CD4-positive, alpha-beta T cell treated with Interleukin-17A for 1 hour (primary cell): ENCODE measurements at places on chromosomes 7 and 10.

GRCh38 chr10:48336978-48337599 is 30.6 kb downstream of the MAPK8 start:
- no peak for DNase-seq

DNA sequence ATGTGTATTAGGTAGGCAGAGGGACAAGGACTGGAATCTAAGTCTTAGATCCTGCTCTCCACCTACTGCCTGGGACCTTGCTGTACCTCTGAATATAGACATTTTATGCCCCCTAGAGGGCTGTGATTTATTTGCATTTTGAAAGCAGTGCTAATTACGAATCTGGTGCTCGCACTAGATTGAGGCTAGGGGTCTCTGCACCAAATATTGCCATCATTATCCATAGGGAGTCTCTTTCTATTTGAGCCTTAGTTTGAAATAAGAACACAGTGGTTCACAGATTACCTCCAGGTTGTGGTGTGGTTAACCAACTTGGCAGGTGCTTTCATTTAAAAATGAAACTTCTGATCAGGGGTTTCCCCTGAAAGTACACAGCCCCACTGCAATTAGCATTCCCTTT is 41.8 kb downstream of the CNNM1 start:
- no peak for DNase-seq

DNA sequence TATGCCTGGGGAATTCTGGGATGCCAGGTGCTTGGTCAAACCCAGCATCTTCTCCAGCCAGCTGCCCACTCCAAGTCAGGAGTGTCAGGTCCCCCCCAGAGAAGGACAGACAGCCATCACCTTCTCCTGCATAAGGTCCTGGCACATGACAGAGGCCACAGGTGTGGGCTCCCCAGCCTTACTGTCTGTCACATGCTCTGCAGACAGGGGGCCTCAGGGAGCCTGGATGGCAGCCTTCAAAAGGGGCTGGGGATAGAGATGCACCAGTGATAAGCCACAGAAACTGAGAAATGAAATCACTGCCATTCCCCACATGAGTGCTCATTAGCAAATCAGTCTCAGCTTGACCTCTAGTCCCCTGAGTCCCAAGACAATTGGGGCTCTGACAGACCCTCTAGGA is 72.9 kb downstream of the PLXNA4 start:
- no peak for DNase-seq

- no peak for DNase-seq
Observed at GRCh38 chr10:3853547-3854303, 68.7 kb upstream of the KLF6 start.

DNA sequence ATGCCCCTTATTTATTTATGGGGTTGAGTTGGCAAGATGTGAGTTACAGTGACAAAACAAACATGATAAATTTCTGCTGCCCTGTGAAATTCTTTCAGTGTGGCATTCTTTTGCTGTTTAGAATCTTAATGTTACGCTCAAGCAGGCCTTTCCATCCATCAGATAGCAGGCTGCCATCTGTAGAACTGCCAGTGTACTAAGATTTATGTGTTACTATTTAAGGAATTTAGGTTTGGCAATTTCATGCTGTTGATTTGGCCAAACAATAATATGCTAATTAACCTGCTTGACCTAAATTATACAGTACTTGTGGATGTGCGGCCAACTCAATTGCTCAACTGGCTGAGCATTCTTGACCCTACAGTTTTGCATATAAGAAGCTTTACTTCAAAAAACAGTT is 477.7 kb upstream of the TPK1 start:
- no peak for DNase-seq

DNA sequence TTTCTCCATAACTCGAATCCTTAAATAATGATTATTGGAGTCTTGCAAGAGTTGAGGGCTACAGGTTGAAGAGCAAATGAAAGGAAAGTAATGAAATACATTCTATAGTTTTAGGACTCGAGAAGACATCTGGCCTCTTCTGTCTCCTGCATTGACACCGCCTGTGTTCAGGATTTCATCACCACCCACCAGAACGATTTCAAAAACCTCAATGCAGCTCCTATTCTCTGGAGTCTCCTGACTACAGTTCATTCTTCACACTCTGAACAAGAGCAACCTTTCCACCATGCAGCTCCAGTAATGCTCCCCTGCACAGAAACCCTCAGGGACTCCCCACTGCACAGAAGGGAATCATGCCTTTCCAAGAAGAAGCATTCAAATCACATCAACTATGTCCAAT is 5.5 kb downstream of the IL15RA start:
- no peak for DNase-seq

DNA sequence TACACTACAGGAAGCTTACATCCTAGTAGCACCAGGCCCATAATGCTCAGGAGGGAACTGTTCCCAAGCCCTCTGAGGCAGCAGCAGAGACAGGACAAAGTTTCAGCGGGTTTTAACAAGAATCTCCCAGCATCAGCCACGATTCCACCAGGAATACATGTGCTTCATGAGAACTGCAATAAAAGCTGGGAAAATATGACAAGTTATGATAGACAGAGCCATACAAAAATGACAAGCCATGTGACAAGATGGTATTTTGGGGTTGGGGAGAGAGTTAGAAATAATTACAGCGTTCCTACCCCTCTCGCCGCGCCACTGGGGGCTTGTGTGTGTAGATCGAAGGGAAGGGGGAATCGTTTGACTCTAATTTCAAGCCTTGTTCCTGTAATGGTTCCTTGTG is 112.7 kb upstream of the CTBP2 start:
- DNase-seq = no peak

DNA sequence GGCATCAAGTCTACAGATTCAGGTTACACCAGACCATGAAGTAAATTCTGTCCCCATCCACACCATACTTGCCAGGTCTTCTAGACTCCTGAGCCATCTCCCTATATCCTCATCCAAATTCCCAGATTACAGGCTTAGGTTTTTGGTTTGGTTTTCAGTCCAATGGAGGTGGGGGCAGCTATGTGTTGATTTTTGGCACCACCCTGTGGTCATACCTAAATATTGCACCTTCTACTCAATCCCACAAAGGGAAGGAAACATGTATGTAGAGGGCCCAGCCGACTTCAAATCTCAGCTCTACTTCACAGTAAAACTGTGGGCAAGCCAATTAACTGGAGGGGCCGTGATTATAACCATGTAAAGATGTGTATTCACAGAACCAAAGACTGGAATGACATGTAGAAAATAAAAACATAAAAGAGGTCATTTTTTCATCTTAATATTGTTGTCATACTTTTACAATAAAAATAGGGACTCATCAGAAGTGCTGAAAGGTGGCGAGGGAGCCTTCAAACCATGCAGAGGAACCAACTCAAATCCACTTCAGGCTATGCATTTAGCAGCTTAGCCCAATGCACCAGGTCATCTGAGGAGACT is 19.8 kb downstream of the ERCC6 start:
- peak; percentile 50 for DNase-seq

GRCh38 chr10:36224431-36224985 is 582.4 kb upstream of the FZD8 start:
- DNase-seq = no peak
